ENCODE measurements at places on chromosomes 6 and 20.

- no peak for DNase-seq
Measured at GRCh38 chr6:168383062-168383854, 57.7 kb upstream of the SMOC2 start.

- no peak for DNase-seq
Measured at GRCh38 chr20:32648761-32649650, 24.7 kb downstream of the C20orf203 start.

DNA sequence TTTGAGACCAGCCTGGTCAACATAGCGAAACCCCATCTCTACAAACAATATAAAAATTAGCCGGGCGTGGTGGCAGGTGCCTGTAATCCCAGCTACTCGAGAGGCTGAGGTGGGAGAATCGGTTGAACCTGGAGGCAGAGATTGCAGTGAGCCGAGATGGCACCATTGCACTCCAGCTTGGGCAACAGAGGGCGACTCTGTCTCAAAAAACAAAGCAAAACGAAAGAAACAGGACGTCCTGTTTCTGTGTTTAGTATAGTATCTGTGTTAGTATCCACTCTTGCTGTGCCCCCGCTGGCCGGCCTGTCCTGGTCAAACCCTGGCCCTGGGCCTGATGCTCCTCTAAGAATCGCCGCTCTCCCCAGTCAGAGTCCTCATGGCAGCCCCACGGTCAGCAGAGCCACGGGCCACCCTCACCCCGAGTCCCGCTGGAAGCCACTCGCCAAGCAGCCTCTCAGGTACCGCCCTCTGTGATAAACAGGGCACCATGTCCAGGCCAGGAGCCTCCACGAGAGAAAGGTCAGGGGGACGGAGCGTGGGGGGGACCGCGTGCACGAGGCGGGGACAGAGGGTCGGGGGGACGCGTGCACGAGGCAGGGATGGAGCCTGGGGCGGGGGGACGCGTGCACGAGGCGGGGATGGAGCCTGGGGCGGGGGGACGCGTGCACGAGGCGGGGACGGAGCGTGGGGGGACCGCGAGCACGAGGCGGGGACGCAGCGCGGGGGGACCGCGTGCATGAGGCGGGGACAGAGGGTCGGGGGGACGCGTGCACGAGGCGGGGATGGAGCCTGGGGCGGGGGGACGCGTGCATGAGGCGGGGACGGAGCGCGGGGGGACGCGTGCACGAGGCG is 384.5 kb downstream of the SMOC2 start:
- no peak for DNase-seq

- no peak for DNase-seq
Measured at GRCh38 chr20:59811681-59812171, 121.7 kb downstream of the SYCP2 start.
